ENCODE measurements at places on chromosomes 3 and 15.

GRCh38 chr15:62275831-62276230 lies 110.7 kb upstream of the C2CD4B start:
- no peaks in the 10 kb centered on the region for H3K27me3 ChIP-seq
- H3K4me3 ChIP-seq = no peak overlapping the region
- no peak for DNase-seq
- H3K36me3 ChIP-seq = no peaks in the 10 kb centered on the region

- no peaks in the 10 kb centered on the region for H3K36me3 ChIP-seq
- DNase-seq = peak; percentile 49
- H3K4me1 ChIP-seq = no peaks in the 10 kb centered on the region
Measured at GRCh38 chr3:123559040-123559861, 25.6 kb downstream of the HACD2 start.

- no peak overlapping the region for H3K27ac ChIP-seq
- H3K4me1 ChIP-seq = no peaks in the 10 kb centered on the region
- DNase-seq = no peak
- H3K4me3 ChIP-seq = no peak overlapping the region
- no peaks in the 10 kb centered on the region for H3K36me3 ChIP-seq
Measured at GRCh38 chr15:66210684-66211083, 42.9 kb downstream of the MEGF11 start.

GRCh38 chr3:52220380-52221026 lies 4.9 kb downstream of the TLR9 start:
- no peak for DNase-seq
- peaks cover 70% of the 10 kb centered on the region for H3K4me1 ChIP-seq
- no peaks in the 10 kb centered on the region for H3K27me3 ChIP-seq
- H3K27ac ChIP-seq = no peak overlapping the region
- H3K36me3 ChIP-seq = peaks cover 30% of the 10 kb centered on the region

DNA sequence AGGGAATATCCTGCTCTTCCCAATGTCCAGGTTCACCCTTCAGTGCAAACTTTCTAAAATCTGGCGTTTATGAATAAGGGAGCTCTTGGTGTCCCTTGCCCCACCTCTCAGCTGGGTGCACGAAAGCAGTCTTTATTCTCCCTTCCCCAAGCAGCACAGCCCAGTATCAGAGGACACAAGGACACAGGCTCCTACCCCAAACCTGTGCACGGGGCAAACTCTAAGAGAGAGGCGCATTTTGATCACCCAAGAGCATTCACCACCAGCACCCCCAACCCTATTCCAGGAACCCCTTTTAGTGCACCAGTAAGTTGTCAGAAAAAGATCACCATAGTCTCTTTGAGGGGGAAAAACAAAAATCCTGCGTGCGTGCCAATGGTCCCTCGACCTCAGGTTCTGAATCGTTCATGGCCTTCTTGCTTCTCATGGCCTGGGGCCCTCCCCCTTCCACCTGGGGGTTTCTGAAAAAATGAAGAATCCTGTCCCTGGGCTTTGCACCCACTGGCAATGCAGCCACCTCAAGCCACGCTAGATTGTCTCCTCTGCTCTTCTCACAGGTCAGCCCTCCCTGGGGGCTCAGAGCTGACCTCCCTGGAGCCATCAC lies 78.9 kb downstream of the FAM174B start:
- DNase-seq = no peak
- no peaks in the 10 kb centered on the region for H3K27me3 ChIP-seq
- H3K4me1 ChIP-seq = no peaks in the 10 kb centered on the region
- H3K36me3 ChIP-seq = no peaks in the 10 kb centered on the region

GRCh38 chr3:95883801-95884200 lies 930.6 kb upstream of the EPHA6 start:
- no peaks in the 10 kb centered on the region for H3K27me3 ChIP-seq
- H3K36me3 ChIP-seq = no peaks in the 10 kb centered on the region
- DNase-seq = no peak
- H3K4me1 ChIP-seq = no peaks in the 10 kb centered on the region
- H3K4me3 ChIP-seq = no peak overlapping the region

DNA sequence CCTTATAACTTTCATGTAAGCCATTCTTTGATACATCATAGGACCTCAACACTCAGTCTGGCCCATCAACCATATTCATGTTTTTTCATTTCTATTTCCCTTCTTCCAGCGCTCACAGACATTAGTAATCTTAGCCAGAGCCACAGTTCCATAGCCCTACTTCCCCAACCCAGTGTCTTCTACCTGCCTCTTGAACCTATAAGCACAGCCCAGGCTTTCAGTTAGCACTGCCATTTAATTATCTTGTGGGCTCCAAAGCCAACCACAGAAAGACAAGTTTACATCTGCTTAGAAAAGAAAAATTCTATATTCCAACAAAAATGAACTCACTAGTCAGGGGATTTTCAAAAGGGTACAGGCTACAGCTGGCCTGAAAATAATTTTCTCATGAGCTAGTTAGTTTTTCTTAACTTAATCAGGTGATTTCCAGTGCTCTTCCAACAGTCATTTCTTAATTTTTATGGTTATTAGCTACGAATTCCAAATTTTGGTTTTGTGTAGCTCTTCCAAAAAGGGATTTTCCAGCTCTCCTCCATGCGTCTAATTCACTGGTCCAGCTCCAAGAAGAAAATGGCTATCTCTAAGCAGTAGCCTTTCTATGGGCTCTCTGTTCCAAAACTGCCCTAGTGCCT lies 13.7 kb downstream of the CD200 start:
- H3K4me3 ChIP-seq = no peak overlapping the region
- no peaks in the 10 kb centered on the region for H3K27me3 ChIP-seq
- H3K4me1 ChIP-seq = no peaks in the 10 kb centered on the region
- no peak for DNase-seq
- no peaks in the 10 kb centered on the region for H3K36me3 ChIP-seq
- H3K27ac ChIP-seq = no peak overlapping the region

- H3K4me3 ChIP-seq = no peak overlapping the region
- H3K27ac ChIP-seq = peak overlapping the region; percentile 78
- H3K4me1 ChIP-seq = peaks cover 18% of the 10 kb centered on the region
- H3K27me3 ChIP-seq = no peaks in the 10 kb centered on the region
- H3K36me3 ChIP-seq = no peaks in the 10 kb centered on the region
Measured at GRCh38 chr3:138381950-138382715, 33.8 kb downstream of the MRAS start.

- no peak overlapping the region for H3K4me3 ChIP-seq
- H3K4me1 ChIP-seq = no peaks in the 10 kb centered on the region
- H3K36me3 ChIP-seq = no peaks in the 10 kb centered on the region
- DNase-seq = no peak
- no peak overlapping the region for H3K27ac ChIP-seq
Measured at GRCh38 chr3:150077581-150078247, 107.0 kb upstream of the PFN2 start.

DNA sequence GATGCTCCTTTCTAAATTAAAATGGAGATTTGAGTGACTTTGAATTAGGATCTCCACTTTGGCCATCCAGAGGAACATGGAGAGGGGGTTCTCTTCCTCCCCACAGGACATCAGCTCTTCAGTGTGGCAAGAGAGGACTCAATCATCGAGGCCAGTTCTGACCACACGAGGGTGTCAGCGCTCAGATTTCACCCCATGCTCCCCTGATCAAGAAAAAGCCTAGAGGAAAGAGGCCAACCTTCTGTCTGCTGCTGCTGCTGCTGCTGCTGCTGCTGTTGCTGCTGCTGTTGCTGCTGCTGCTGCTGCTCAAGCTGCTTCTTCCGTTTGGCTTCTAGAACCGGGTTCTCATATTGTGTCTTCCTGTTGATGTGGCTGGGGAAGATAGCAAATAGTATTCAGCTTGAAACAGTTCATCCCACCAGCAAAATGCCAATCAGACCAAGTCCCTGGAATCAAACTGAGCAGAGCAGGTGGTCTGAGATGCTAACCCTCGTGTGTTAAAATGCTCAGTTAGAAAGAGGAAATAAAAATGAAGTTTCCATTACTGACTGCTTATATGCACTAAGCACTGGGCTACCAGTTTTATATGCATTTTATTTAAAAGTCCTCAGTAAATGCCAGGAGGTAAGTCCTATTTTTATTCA lies 599.0 kb downstream of the MAGI1 start:
- H3K4me3 ChIP-seq = no peak overlapping the region
- H3K27me3 ChIP-seq = no peaks in the 10 kb centered on the region
- no peak overlapping the region for H3K27ac ChIP-seq

- H3K36me3 ChIP-seq = no peaks in the 10 kb centered on the region
- H3K4me1 ChIP-seq = peaks cover 2% of the 10 kb centered on the region
- no peaks in the 10 kb centered on the region for H3K27me3 ChIP-seq
- no peak for DNase-seq
- no peak overlapping the region for H3K27ac ChIP-seq
- H3K4me3 ChIP-seq = no peak overlapping the region
Measured at GRCh38 chr15:62147551-62147950, 17.5 kb downstream of the C2CD4B start.

GRCh38 chr3:151925876-151926275 lies 52.4 kb downstream of the SUCNR1 start:
- no peaks in the 10 kb centered on the region for H3K27me3 ChIP-seq
- H3K27ac ChIP-seq = no peak overlapping the region
- H3K4me1 ChIP-seq = no peaks in the 10 kb centered on the region
- no peaks in the 10 kb centered on the region for H3K36me3 ChIP-seq

DNA sequence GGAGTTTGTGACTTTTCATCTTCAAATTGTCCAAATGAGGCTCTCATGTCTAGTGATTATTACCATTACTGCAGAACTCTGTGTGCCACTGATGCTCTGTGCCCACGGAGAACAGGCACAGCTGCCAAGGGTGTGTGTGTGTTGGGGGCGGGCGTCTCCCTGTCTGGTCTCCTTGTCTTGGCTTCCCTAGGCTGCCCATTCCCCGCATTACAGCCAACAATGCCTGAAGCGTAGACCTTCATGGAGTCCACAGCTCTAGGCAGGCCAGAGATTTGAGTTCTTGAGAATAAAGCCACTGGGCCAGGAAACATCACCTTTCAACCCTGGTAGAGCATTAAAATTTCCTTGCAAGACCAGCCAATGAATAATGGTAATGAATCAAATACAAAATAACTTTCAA lies 42.7 kb downstream of the CCNB2 start:
- no peaks in the 10 kb centered on the region for H3K4me1 ChIP-seq
- DNase-seq = no peak
- no peak overlapping the region for H3K4me3 ChIP-seq
- H3K36me3 ChIP-seq = peaks cover 70% of the 10 kb centered on the region
- no peak overlapping the region for H3K27ac ChIP-seq
- H3K27me3 ChIP-seq = no peaks in the 10 kb centered on the region

GRCh38 chr15:31511707-31512310 lies 185.2 kb downstream of the KLF13 start:
- H3K4me1 ChIP-seq = no peaks in the 10 kb centered on the region
- no peak for DNase-seq

DNA sequence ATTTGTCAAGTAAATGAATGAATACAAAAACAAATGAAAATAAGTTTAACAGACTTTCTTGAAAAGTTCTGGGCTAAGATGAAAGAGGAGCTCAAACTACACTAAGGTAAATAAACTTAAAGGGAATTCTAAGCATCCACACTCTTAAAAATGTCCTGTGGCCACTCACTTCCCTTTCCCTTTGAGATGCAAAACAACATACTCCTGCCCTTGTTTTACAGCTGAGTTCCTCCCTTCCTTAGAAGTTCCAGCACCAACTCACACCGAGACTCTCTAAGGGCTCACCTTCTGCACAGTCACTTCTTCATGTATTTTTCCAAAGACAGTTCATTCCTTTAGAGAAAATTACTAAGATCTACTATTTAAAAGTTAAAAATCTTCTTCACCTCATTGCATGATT lies 123.3 kb upstream of the CMC1 start:
- H3K4me3 ChIP-seq = no peak overlapping the region
- DNase-seq = no peak
- H3K27me3 ChIP-seq = no peaks in the 10 kb centered on the region
- no peaks in the 10 kb centered on the region for H3K36me3 ChIP-seq
- no peaks in the 10 kb centered on the region for H3K4me1 ChIP-seq

DNA sequence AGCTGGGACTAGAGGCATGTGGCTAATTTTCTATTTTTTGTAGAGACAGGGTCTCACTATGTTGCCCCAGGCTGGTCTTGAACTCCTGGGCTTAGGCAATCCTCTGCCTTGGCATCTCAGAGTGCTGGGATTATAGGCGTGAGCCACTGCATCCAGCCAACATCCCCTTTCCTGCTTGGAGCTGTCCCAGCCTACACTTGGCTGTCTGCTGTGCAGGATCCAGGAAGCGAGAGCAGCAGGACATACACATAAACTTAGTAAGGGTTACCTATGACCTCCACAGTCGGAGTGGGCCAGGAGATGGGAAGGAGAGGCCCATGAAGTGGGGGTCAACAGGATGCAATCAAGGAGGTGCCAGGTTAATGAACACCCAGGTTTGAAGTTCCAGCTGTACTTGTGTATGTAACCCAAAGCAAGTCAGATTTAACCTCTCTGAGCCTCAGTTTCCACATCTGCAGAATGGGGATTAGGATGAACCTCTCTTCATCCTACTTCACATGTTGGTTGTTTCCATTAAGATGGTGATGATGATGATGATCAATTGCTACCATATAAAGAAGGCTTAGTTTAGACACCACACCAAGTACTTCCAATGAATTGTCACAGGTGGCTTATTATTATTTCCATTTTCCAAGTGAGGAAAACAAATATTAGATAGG lies 69.5 kb upstream of the OXTR start:
- H3K4me3 ChIP-seq = no peak overlapping the region
- H3K27me3 ChIP-seq = no peaks in the 10 kb centered on the region
- no peak overlapping the region for H3K27ac ChIP-seq

- no peaks in the 10 kb centered on the region for H3K27me3 ChIP-seq
- H3K27ac ChIP-seq = no peak overlapping the region
- H3K36me3 ChIP-seq = no peaks in the 10 kb centered on the region
- H3K4me3 ChIP-seq = no peak overlapping the region
Measured at GRCh38 chr15:26651909-26652308, 121.0 kb downstream of the GABRB3 start.

- H3K27me3 ChIP-seq = no peaks in the 10 kb centered on the region
- no peak overlapping the region for H3K4me3 ChIP-seq
- H3K27ac ChIP-seq = no peak overlapping the region
Measured at GRCh38 chr15:25727867-25728600, 135.1 kb downstream of the ATP10A start.

DNA sequence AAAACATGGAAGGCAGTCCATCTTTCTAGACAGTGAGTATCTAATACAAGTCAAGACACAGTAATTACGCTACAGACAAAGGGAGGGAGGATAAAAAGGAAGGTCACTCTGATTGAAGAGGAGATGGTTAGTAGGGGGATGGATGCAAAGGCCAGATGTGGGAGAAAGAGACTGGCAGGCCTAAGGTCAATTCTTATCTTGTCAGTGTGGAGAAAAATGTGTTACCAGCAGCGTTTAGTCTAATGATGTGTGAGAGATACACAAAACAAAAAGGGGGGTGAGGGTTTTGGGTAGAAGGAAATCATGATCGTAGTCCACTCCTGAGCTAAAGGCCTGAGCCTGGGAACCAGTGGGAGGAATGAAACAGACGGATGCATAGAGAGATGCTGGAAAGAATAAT lies 46.7 kb downstream of the RFTN1 start:
- no peaks in the 10 kb centered on the region for H3K36me3 ChIP-seq
- H3K27me3 ChIP-seq = no peaks in the 10 kb centered on the region
- H3K4me1 ChIP-seq = peaks cover 4% of the 10 kb centered on the region

- no peaks in the 10 kb centered on the region for H3K36me3 ChIP-seq
- H3K27ac ChIP-seq = no peak overlapping the region
- H3K4me3 ChIP-seq = no peak overlapping the region
Measured at GRCh38 chr3:71466483-71466882, 117.0 kb downstream of the FOXP1 start.
